MV-4-11 (cell line): ENCODE measurements at places on chromosomes 4 and X.
A peak's percentile ranks its signal among the peaks of the same experiment; 100 is the strongest.

DNA sequence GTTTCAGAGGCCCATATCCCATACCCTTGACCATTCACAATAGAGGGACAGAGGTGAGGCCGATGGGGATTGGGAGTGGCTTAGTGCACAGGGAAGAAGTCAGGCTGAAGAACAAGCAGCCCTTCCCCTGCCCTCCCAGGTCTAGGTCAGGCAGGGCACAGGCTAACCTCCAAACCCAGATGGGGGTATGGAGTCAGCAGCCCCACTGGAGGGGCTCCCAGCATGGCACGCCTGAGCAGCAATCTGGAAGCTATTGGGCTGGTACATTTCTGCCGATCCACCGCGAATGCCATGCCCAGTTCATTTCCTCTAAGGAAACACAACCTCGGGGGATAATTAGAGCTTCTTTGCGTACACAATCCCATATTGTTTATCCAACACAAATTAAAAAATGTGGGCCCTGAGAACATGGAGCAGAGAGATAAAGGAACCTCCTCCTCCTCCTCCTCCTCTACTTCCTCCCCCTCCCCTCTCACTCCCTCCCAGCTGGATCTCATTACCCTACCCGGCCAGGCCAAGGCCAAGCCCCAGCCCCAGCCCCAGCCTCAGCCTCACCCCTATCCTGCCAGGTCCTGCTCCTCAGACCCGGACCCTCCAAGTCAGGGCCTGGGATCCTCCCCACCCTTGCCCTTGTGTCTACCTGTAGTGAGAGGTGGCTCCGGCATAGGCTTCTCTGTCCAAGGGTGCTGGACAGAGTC, 83.0 kb downstream of the PJA1 start:
- no peak for DNase-seq

GRCh38 chr4:743463-744211, 38.0 kb downstream of the PCGF3 start:
- DNase-seq: peak; percentile 4

DNA sequence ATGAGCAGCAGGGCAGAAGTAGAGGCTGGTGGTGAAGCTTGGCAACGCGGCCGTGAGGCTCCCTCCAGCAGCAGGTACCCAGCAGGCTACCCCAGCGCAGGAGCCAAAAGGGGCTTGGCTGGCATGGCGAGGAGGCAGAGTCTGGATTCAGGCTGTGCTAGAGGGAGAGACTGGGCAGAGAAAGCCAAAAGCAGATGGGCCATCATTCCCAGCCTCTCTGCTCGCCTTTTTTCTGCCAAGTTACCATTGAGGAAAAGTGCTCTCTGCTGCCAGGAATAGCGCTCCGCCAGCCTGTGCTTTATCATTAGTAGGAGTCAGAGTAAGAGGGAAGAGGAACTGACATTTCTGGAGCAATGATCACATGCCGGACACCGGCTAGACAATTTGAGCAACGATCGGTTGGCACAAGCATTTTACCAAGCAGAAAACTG, 28.7 kb upstream of the MAP3K15 start:
- DNase-seq: no peak

- DNase-seq: no peak
Measured at GRCh38 chrX:37677765-37678164, 7.8 kb upstream of the XK start.

DNA sequence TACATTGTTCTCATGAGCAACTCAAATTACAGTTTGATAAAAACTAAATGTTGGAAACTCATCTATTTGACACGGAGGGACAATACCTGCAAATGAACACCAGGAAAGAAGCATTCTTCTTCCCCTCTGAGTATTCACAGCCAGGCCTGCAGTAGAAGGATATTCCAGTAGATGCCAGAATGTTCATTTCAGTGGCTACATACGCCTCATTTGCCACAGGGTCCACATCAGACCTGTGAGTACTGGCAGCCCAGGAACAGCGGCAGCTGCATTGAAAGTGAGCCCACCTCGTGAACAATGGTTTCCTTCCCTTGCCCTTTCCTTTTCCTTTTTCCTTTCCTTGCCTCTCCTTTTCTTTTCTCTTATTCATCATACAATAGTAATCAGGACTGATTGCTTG, 81.1 kb upstream of the NEIL3 start:
- DNase-seq: no peak

GRCh38 chr4:89829470-89830138, 7.4 kb downstream of the SNCA start:
- peak; percentile 99 for DNase-seq

DNA sequence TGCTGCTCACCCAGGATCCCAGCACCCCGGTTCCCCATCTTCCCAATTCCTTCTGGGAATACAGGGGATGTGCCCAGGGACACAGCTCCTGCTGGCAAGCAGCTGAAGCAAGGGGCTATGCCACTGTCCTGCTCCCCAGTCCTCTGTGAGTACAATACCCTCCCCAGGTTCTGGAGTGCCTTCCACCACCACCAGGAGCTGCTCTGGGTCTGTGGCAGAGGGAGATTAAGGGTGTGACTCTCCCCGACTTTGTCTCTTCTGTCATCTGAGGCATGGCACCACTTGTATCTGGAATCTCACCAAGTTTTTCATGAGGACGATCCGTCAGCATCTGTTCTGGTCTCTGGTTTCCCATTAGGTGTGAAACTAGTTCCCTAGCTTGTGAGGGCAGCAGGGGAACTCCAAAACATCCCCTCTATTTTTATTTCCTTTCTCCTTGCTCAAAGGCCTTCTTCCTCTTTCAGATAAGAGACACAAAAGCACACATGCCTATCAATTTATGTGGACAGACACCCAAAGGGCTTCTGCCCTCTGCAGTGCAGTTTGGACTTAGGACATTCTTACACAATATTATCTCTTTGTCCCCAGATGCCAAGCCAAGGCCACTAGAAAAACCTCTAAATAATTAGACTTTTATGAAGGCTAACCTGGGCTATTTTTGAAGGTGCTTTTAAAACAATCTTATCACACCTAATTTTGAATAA, 26.8 kb downstream of the MGST2 start:
- peak; percentile 83 for DNase-seq

DNA sequence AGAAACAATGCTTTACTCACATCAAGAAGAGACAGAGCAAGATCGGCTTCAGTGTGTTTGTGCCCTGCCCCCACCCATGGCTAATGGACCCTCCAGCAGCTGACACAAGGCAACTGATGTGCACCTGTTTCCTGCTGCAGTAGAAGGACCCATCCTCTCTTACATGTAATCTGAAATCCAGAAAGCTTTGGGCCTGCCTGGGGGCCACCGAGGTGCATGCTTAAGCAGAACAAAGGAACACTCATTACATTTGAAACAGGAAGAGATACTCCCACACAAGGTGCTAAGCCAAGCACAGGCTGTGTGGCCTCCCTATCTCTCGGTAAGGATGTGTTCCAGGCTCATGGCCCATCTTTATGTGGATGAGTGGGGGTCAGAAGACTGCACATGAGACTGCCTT, 338.0 kb downstream of the SPOCK3 start:
- no peak for DNase-seq

GRCh38 chr4:35800669-35801068, 443.6 kb downstream of the ARAP2 start:
- DNase-seq: no peak

GRCh38 chr4:114364857-114365256, 233.8 kb upstream of the UGT8 start:
- DNase-seq: no peak

GRCh38 chr4:165506849-165507248, 128.0 kb downstream of the CPE start:
- no peak for DNase-seq
